Fibroblast of upper back skin (primary cell): ENCODE measurements at places on chromosomes 6 and 20.

GRCh38 chr6:38004908-38005307, 185.4 kb downstream of the ZFAND3 start:
- DNase-seq = no peak

GRCh38 chr6:905556-905955, 212.6 kb upstream of the EXOC2 start:
- DNase-seq = no peak

DNA sequence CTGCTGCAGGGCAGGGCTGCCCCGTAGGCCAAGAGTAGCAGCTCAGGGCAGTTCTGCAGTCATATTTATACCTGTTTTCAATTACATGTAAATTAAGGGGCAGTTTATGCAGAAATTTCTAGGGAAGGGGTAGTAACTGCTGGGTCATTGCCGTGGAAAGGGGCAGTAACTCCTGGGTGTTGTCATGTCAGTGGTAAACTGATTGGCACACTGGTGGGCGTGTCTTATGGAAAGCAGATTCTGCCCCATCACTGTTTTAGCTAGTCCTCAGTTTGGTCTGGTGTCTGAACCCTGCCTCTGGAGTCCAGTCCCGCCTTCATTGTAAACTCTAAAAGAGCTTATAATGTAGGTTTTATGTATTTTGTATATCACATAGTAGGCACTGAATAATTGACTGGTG, 22.1 kb downstream of the MAP3K4 start:
- no peak for DNase-seq

GRCh38 chr6:46052479-46052878, 36.8 kb upstream of the CLIC5 start:
- no peak for DNase-seq

DNA sequence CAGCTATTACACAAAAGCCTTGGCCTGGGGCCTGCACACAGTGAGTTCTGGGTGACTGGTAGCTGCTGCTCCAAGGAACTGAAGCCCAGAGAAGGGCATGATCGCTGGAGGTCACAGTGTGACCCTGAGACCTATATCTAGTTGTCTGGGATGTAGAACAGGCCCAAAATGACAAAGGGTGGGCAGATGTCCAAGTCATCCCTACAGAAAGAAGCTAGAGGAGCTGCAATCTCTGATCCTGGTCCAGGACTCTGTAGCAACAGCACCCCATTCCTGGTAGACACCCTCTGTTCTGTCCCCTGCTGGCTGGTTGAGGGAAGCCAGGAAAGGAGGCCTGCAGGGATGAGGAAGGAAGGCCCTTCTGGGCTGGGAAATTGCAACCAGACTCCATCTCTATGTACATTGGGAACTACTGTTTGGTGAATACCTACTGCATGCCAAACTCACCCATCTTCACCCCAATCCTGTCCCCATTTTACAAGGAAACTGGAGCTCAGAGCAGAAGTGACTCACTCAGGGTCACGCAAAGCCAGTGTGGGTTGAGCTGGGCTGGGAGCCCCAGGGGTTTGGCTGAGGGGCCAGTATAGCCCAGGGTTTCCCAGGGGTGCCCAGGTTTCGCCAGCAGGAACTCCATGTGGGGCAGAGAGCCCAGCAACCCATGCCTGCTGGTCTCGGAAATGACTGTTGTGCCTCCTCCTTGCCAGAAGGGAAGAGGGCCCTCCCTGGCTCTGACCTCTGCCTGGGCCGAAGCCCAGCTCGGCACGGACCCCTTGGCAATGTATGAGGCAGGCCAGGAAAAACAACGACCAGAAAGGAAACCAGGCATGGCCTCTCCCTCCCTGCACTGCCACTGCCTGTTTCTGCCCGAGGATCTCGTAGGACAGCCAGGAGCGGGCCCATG, 44.9 kb upstream of the TLDC2 start:
- no peak for DNase-seq

DNA sequence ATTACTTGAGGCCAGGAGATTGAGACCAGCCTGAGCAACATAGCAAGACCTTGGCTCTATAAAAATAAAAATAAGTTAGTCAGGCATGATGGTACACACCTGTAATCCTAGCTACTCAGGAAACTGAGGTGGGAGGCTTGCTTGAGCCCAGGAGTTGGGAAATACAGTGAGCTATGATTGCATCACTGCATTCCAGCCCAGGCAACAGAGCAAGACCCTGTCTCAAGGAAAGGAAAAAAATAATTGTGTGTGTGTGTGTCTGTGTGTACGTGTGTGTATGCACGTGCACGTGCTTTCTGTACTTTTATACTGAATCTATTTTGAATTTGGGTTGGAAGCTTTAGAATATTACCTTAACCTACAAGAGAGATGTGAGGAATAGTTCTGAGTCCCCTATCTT, 58.9 kb downstream of the KIZ start:
- DNase-seq = peak; percentile 63

DNA sequence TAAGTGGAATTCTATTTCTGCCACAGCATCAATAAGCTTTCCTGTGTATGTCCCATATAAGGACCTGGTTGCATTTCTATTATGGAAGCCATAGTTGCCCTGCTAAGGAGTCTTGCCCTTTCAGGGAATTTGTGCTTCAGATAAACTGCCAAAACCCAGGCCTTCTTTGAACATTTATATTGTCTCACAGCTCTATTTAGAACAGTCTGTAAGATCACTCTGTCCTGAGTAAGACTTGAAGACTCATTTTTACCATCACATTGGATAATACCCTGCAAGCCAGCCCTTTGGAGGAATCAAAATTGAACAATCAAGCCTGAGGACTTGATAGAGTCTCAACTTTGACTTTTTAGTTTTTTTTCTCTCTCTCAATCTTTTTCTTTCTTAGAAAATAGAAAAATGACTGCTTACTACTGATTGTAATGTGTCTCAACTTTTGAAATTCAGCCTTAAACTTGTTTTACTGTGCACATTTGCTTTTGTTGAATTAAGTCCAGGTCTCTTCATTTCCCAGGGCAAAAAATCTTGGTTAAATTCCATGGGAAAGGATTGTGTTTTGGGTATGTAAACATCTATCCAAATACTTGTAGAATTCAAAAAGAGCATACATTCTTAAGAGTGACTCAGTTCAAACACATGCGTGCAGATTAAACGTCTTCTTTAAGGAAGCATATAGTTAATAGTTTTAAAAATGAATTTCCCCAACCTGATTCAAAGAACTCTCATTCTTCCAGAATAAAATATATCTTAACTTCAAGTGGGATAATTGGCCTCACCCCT, 91.2 kb downstream of the PLCB1 start:
- peak; percentile 94 for DNase-seq

- no peak for DNase-seq
These were observed 358.4 kb downstream of the BCKDHB start for GRCh38 chr6:80464901-80465300.

DNA sequence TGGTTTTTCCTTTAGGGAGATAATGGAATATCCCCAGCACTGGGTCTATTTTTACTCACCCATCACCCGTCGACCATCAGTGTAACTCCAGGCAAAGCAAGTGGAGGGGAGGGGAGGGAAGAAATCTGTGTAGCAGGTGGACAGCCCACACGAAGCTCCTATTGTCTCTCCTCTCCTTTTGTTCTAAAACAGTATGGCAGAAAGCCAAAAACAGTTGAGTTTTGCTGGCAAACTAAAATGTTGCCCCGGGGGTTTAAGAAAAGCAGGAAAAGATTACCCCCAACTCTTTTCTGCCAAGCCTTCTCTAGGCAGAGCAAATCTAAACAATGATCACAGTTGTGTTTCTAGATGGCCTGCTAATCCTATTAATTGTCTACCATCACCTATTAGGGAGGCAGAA, 89.7 kb downstream of the PREP start:
- no peak for DNase-seq

DNA sequence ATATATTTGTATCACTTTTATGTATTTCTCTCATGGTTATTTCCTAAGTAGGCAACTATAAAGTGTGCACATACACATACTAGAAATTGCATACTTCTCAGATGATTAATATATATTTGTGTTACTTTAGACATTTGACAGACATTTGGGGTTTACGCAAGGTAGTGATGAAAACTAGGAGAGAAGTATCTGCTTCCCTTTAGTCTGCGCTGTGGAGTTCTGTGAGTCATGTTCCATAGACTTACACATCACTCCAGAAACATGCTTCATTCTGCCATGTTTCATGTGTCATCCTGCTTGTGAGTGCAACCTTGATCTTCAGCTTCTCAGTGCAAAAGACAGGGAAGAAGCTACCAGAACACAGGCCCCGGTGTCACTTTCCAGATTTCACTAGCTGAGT, 200.7 kb upstream of the BMP2 start:
- peak; percentile 95 for DNase-seq

DNA sequence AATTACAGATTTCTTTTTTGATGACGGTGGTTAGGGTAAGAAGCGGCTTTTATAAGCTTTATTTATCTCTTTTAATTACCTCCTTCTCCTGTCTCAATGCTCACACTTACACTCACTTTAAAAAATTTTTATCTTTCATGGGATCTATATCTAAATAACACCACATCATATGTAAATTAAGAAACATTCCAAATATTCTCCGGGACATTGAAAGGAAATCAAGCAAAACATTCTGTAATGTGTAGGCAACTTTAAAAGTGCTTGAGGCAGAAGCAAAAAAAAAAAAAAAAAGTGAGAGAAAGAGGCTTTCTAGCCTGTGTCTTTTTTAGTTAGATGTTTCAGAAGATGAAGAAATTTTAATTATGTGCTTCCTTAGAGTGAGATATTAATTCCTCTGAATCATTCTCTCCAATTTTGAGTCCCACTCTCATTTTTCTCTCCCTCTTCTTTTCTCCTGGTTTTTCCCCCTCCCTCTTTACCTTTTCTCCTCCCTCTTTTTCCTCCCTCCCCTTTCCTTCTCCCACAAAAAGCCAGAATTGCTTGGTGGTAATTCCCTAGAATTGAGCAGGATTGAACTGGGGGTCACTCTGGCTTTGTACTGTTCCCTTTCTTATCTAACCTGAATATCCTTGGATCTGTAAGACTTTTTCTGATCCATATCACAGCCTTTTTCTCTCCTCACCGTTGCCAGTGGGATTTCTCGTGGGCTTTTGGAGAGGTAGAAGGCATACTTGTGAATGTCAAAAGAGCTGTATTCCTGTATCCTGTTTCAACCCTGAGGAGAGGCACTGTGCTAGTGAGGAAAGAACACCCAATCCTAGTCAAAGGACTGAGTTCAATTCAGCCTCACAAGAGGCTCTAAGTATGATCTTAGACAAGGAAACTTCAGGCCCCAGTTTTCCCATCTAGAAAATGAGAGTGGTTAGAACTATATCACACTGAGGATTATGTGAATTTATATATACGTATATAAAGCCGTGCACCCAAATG, 30.4 kb downstream of the KCNQ5 start:
- DNase-seq = no peak

- peak; percentile 92 for DNase-seq
These were observed 15.7 kb downstream of the NRSN2 start for GRCh38 chr20:362271-363254.

- DNase-seq = peak; percentile 41
These were observed 14.7 kb downstream of the KLHL32 start for GRCh38 chr6:96939007-96939805.
